ELR (cell line): ENCODE measurements at places on chromosomes 6 and 20.

DNA sequence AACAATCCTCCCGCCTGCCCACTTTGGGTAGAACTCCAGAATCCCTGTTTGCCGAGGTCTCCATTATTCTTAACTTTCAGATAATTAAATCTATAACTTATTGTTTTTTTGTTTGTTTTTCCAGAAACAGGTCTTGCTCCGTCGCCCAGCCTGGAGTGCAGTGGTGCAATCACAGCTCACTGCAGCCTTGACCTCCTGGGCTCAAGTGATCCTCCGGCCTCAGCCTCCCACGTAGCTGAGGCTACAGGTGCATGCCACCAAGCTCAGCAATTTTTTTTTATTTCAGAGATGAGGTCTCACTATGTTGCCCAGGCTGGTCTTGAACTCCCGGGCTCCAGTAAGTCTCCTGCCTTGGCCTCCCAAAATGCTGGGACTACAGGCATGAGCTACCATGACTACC is 28.8 kb downstream of the ZMYND8 start:
- DNase-seq, result no peak

GRCh38 chr6:81093051-81093450 is 659.4 kb downstream of the TENT5A start:
- DNase-seq, result no peak

GRCh38 chr6:114740547-114740946 is 397.7 kb upstream of the HS3ST5 start:
- DNase-seq, result no peak

DNA sequence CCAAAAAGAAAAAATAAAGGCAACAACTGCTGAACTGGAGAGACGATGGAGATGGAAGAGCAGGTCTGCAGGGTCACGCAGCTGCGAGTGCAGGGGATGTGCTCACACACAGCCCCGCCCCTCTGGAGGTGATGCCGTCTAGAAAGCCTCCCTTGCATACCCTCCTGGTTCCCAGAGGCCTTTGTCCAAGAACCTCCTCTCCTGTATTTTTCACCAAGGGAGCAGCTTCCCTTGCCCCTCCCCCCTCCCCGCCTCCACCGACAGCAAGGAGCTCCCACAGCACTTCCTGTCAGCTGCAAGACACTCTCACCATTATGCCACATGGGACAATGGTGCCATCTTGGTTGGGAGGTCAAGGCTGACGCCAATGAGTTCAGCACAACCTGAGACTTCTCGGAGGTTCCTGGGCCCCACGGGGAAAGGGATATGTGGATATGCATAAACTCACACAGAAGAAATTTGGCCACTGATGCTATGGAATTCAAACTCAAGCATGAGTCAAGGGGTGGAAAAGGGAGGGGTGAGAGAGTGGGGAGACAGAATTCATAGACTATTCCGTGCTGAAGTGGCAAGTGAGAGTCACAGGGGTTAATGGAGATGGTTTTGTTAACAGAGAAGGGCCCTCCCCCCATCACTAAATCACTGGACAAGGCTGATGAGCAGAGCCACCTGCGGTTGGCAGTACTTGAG is 132.9 kb downstream of the SCML4 start:
- DNase-seq, result peak; percentile 77

DNA sequence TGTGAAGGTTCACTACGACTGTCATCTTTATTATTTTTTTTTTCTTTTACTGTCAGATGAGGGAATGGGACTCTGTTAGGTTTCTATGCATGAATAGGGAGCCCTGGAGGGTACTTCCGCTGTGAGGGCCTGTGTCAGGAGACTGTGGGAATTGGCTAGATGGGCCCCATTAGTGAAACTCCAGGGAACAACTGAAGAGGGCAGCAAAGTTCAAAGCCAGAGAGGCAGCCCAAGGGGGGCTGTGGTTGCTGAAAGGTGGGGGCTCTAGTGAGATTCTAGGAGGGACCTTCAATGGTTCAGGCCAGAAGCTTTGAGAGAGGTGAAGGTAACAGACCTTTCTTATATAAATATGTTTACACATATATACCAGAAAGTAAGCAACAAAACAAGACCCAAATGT is 13.2 kb upstream of the EPB41L1 start:
- DNase-seq, result no peak

DNA sequence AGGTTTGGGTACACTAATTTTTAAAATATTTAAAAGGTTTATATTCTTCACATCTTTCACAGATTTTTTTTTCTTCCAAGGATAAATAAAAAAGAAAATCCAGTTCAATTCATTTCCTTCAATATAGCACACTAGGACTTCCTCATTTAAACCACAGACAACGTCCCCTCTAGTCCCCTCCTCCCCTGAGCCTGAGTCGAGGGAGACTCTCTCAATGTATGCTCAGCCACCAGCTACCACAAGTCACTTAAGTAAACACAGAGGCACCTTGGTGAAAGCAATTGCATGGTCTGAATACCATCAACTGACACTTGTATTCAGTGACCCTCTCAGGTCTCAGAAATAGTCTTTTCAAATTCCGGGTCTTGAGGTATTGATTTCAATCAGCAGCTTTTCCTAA is 88.6 kb downstream of the SIM1 start:
- no peak for DNase-seq

DNA sequence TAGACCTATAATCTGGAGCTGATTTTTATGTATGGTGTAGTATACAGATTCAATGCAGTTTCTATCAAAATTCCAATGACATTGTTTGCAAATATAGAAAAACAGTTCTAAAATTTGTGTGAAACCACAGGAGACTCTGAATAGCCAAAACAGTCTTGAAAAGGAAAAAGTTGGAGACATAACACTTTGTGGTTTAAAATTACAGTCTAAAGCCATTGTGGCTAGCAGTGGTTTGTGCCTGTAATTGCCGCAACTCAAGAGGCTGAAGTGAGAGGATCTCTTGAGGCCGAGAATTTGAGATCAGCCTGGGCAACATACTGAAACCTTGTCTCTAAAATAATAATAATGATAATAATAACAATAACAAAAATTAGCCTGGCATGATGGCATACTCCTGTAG is 213.7 kb downstream of the CDKAL1 start:
- DNase-seq, result no peak

DNA sequence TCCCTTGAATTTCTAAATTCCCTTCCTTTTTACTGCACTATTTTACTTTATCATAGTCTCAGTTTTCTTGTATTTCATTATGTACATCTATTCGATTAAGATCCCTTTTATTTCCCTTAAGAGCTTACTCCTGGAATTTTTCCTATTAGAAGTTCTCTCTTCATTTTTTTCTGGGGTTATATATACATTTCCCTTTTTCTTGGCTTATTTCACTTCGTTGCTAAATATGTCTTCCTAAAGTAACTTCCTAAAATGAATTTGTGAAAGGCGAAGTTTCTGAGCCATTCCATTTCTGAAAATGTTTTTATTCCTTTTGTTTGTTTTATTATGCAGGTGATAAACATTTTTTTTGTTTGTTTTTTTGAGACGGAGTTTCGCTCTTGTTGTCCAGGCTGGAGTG is 5.9 kb upstream of the CD109 start:
- no peak for DNase-seq

GRCh38 chr6:151181706-151182363 is 57.9 kb upstream of the AKAP12 start:
- DNase-seq, result no peak

DNA sequence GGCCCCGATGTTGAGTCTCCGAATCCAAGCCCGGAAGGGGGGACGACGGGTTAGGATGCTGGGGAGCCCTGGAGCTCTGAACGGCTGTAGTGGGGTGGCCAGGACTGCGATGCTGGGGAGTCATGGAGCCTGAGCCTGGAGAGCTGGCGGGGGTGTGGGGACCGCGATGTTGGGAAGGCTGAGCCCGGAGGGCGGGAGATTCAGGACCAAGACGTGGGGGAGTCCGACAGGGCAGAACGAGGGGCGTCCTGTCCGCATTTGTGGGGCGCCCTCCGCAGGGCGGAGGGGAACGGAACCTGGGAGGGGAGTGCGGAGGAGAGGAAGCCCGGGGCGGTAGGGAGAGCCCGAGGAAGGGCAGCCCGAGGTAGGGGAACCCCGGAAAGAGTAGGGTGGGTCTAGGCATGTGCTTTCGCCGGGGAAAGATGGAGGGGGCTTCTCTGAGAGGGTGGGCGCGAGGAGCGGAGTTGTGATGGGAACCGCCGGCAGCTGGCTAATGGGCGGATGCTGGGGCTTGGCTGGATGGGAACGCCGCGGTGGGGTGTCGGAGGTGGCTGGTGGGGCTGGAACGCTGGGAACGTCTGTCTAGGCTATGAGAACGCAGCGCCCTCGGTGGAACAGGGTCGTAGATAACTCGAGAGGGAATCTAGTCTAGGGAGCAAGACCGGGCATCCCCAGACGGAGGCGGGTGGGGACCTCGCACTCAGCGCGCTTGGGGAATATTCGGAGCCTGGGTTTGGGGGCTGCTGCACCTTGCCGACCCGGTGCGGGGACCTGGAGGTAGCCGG is 684 bp downstream of the PAQR8 start:
- DNase-seq, result peak; percentile 57

DNA sequence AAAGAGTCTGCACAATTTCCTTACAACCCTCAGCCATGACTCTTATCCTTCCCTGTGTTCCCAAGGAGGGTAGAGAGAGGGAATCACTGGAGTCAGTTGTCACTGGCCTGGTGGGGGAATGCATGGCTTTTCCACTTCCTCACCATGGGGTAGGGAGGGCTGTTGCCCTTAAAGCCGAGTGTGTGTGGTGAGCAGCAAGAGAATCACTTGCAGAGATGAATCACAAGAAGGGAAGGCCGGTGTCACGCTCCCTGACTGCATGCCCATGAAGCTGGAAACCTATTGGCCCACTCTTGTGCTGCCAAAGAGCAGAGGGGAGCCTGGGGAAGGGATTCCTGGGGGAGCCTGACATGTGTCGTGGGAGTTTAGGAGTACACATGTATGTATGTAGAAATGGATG is 18.1 kb upstream of the BMP6 start:
- DNase-seq, result peak; percentile 48

DNA sequence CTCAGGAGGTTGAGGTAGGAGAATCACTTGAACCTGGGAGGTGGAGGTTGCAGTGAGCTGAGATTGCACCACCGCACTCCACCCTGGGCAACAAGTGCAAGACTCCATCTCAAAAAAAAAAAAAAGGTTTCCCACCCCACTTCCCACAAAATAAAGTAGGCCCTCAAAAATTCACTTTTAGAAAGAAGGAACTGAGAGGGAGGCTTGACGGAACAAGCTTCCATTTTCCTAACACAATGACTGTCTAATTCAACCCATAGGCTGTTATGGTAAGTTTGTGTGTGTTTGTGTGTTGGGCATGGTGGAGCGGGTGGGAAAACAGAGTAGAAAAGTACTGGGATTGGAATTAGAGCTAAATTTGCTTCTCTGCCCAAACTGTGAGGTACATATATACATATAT is 98.4 kb upstream of the MAN1A1 start:
- no peak for DNase-seq

- DNase-seq, result peak; percentile 80
Observed at GRCh38 chr6:33620856-33621710, at the start of gene ITPR3. Gene ITPR3, plus strand, starts transcription at chr6:33621322. Its CDS starts 281 bp downstream, at chr6:33621603.

DNA sequence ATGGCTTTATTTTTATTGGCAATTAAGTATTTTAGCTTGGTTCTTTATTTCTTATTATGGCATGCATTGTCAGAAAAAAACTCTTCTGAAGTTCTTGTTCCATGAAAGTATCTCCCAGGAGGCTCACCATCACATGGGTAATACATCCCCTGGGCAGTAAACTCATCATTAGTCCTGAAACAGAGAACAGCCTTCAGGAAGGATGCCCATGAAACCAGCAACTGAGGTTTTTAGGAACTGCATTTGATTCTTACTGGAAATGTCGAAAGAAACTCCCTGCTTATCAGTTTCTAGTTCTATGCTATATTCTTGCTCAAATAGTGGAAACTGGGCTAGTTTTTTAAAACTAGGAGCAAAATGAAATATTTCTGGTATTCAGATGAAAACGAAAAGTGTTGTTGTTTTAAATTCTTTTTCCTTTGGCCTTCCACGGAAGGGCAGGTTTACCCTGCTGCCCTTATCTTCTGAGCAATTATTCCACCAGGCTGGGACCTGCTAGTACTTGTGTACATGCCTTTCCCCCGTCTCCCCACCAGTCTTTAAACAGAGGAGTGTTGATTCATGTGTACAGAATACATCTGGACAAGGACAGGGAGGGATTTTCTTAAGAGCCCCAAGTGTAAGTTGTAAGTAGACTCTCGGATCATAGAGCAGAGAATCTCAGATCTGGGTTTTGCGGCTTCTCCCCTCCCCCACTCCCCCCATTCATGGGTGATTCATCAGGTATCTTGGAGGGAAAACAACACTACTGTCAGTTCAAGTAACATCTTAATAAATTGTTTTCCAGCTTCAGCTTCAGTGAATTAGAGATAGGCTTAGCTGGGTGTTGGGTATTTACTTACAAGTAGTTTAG is 81.5 kb downstream of the RTN4IP1 start:
- DNase-seq, result no peak

DNA sequence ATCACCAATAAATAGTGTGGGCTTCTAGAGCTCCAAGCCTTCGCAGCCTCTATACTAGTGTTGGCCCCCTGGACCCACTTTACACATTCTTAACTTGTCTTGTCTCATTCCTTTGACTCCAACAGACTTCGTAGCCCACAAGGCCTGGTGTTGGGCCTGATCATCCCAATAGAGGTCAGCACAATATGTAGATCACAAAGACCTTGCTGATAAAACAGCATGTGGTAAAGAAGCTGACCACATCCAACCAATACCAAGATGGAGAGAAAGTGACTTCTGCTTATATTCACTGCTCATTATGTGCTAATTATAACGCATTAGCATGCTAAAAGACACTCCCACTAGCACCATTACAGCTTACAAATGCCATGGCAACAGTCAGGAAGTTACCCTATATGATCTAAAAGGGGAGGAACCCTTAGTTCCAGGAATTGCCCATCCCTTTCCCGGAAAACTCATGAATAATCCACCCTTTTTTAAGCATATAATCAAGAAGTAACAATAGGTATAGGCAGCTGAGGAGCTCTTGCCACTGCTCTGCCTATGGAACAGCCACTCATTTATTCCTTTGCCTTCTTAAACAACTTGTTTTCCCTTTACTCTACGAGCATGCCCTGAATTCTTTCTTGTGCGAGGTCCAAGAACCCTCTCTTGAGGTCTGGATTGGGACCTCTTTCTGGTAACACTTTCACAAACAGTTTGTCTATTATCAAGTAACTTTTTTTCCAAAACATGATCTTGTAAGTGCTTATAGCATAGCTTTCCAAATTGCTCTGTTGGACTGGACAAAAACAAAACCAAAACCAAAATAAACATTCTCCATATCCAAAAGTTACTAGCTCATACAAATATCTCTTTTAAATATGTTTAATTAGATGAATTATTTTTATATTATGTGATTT is 54.6 kb upstream of the ECHDC1 start:
- no peak for DNase-seq

DNA sequence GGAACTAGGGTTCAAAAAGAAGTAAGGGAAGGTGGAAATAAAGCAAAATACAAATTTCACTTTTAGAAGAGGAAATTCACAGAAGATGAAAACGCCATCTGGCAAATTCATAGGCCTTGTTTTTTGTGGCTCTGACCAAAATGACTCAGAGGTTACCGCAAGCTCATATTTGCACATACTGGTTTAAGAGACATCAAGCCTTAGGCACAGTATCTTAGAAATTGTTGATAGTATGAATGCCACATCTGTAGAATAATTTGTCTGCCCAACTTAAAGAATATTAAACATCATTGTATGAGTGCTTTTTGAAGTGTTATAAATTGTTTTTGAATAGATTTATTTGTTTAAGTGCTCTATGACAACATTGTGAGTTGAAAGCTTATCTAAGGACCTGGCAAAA is 10.6 kb downstream of the TAAR1 start:
- peak; percentile 88 for DNase-seq

- DNase-seq, result no peak
Observed at GRCh38 chr20:8647961-8648441, 420.9 kb upstream of the PLCB4 start.
